ENCODE measurements at places on chromosomes 3 and 15. TPM values are rescaled to one million over a fixed set of nuclear protein-coding genes. Genes with fewer than 3 reads are reported as not detected.

The FBXL22 gene
- total RNA-seq: 0.37 TPM

The UBAP1L gene
- 8.7 TPM for total RNA-seq

The LMAN1L gene
- 0.37 TPM for total RNA-seq

- no peak for DNase-seq
Observed at GRCh38 chr3:6168256-6168655, 692.7 kb upstream of the GRM7 start.

DNA sequence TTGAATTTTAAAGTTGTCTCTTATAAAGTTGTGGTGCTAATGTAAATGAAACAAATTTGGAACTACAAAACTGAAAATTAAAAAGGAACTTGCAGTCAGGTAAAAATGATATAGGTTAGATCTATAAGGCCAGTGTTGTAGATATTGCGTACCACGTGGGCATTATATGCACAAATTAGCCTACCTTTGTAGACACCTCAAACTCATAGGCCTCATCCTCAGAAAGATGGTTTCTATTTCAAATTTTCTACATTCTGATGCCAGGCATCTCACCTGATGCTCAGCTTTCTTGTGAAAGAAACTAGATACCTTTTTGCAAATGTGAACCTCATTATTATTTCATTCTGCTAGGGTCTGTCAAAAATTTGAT, 25.6 kb downstream of the TMEM207 start:
- no peak for DNase-seq

- DNase-seq: no peak
Observed at GRCh38 chr3:56048946-56049345, 419.3 kb downstream of the ERC2 start.

DNA sequence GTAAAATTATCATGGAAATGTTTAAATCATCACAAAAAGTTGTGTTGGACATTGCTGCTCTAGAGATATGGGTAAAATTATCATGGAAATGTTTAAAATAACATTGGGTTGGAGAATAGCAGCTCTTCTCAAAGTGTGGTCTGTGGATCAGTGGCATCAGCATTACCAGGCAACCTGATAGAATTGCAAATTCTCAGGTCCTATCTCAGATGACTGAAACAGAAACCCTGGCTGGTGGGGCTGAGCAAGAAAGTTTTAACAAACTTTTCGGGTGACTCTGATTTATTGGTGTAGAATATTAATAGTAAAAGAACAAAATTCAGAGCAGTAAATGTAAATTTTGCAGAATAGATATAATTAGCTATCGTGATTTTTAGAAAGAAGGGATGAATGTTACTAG, 28.9 kb downstream of the NXPE3 start:
- DNase-seq: no peak

GRCh38 chr3:53493595-53493962, 832 bp upstream of the CACNA1D start:
- no peak for DNase-seq

- no peak for DNase-seq
Observed at GRCh38 chr3:168996622-168997021, 666.9 kb downstream of the MECOM start.

- no peak for DNase-seq
Observed at GRCh38 chr3:5112043-5112442, 10.0 kb upstream of the ARL8B start.

GRCh38 chr3:4174791-4175190, 128.4 kb upstream of the SETMAR start:
- no peak for DNase-seq

GRCh38 chr15:73538563-73539211, 94.5 kb downstream of the NPTN start:
- DNase-seq: no peak

DNA sequence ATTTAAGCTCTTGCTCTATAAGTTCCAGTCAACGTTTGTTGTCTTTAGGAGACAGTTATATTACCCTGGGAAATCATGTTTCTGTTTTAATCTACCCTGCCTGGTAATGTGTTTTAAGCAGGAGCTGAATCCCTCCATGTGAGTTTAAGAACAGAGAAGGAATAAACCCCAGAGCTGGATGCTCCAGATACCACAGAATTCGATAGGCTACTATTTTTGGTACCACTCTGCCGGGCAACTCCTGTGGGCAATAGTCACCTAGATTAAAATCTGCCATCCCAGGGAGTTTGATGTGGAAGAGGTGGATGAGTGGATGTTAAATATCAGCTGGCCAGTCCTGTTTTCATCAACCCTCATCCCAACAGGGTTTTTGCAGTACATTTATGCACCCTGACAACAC, 20.4 kb downstream of the NUDT16 start:
- no peak for DNase-seq

- DNase-seq: no peak
Observed at GRCh38 chr3:10915376-10915775, 77.2 kb upstream of the SLC6A1 start.

DNA sequence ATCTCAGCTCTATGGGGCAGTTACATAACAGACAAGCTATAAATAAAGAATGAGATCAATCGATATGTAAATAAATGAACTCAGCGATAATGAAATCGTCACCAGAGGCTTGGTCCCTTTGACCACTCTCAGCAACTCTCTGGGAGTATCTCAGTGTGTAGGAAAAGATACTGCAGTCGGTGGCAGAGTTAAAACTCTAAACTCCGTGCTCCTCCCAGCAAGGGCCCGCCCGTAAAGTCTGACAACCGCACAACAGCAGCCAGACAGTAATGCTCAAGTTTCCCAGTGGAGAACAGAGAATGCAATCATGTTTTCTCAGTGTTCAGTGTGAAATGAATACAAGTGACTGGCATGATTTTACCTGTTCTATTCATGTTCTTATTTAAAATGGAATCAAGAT, 28.3 kb upstream of the IGF1R start:
- no peak for DNase-seq

DNA sequence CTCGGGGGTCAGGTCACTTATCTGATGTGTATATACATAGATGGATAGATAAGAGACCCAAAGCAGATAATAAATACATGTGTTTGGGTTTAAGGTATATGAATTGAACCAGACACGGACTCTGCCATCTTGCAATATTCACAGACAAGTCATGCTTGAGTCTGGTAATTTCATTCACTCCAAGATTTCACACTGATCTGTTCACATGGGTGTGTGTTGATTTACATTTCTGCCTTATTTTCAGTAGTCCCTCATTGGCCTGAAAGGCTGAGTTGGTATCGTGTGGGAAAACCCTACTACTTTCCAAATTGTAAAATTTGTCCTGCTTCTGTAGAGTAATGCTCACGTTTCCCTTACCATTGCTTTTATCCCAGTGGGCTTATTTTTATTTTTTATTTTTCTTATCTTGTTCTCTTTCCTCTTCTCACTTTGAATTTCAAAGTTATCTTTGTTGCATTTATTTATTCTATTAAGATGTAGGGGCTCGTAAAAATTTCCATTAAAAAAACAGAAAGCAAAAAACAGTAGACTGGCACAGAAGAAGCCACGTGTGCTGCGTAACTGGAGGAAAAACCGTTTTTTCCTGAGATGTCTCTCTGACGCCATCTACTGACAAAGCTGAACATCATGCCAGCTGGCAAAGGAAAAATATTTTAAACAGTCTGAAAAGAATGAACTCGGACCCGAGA, 10.8 kb upstream of the MFSD1 start:
- DNase-seq: peak; percentile 78
